GM12878 (cell line): ENCODE measurements at places on chromosomes 3 and 15. TPM values are rescaled to one million over a fixed set of nuclear protein-coding genes. Genes with fewer than 3 reads are reported as not detected.

The KIF15 gene
- total RNA-seq = 25.7 and 29.3 TPM in 2 replicates

DNA sequence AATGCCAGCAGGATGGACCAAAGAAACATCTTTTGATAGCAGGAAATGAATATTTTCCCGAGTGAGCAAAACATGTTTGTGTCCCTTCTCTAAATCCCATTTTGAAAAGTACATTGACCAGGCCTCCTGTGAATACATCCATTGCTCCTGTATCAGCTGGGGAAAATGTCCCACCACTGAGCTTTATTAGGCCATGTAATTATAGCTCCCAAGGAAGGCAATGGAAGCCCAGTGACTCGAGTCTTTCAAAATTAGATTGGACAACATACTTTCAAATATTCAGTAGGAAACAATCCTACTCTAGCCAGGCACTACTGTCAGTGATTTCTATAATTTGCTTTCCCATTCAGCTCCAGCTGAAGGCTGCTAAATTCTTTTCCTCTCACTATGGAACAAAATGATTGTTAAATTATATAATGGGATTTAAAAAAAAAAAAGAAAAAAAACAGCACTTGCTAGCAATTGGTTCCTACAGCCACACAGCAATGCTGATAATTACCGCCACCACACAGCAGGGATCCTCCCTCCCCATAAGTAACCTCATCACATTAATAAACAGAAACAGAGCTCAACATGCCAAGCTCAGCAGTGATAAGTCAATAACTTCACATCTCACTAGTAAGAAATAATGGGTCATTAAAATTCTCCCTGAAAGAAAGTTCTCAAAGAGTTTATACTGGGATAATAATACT lies 172.4 kb upstream of the SLC2A2 start:
- no peak for DNase-seq

GRCh38 chr3:20236603-20237002 lies 50.6 kb upstream of the SGO1 start:
- no peak for DNase-seq

GRCh38 chr15:78276064-78276943 lies 11.9 kb downstream of the DNAJA4 start:
- DNase-seq = no peak

- no peak for DNase-seq
These were observed 29.5 kb downstream of the GYG1 start for GRCh38 chr3:149020839-149021252.

The SERPINI2 gene
- 0.19 and 0.33 TPM in 2 replicates for total RNA-seq

The LHFPL4 gene
- total RNA-seq = not detected in 2 replicates

GRCh38 chr15:71634820-71635560 lies 175.4 kb upstream of the NR2E3 start:
- no peak for DNase-seq

The CBLB gene
- total RNA-seq = 56.4 and 57.6 TPM in 2 replicates

The LTK gene
- total RNA-seq = 0.61 and 0.80 TPM in 2 replicates

- peak; percentile 64 for DNase-seq
These were observed 22.9 kb downstream of the MRAS start for GRCh38 chr3:138371070-138371965.

GRCh38 chr3:50374363-50375257 lies 15.3 kb upstream of the TMEM115 start:
- DNase-seq = no peak

- DNase-seq = no peak
These were observed 419.4 kb downstream of the GRM7 start for GRCh38 chr3:7280318-7280717.

- DNase-seq = no peak
These were observed 6.4 kb downstream of the BDH1 start for GRCh38 chr3:197549261-197549885.

DNA sequence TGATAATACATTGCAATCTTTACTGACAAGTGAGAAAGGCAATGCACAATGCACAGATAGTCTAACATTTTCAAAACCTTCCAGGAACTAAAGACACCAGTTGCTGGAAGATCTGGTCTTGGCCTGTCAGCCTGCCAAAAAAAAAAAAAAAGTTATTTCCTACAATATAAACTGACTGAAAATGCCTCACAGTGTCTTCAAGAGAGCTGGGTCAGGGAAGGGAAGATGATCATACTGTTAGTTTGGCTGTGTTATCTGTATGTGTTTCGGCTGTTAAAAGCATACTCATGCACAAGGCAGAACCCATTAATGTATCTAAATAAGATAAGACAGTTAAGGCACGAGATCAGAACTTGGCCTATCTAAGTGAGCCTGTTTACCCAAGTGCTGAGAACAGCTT lies 673.4 kb downstream of the MECOM start:
- DNase-seq = no peak

DNA sequence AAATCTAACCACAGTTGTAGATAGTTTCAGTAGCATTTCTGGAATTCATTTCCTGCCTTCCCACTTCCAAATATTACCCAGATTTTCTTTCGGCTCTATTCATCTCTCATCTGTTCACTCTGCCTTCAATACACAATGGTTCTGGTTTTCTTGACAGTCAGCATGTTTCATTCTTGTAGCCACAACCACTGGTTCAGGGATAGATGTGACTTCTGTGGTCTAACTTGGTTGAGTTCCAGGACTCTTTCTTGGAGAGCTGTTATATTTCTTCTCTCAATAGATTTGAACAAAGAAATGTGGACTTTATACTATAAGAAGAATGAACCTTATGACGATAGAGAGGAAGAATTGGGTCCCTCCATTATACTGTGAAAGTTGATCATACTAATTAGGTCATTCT lies 228.8 kb downstream of the NSUN3 start:
- no peak for DNase-seq

The CRYBG3 gene
- 3.6 and 4.0 TPM in 2 replicates for total RNA-seq

- no peak for DNase-seq
These were observed 200.7 kb downstream of the MBNL1 start for GRCh38 chr3:152469248-152470025.

The TMEM207 gene
- total RNA-seq = not detected in 2 replicates

The C2CD4A gene
- not detected in 2 replicates for total RNA-seq

- DNase-seq = no peak
These were observed 6.7 kb downstream of the CA12 start for GRCh38 chr15:63374686-63375520.

The DUOXA1 gene
- total RNA-seq = 0.08 TPM in 1 of 2 replicates, not detected in the other

The NDUFB4 gene
- 155 and 159 TPM in 2 replicates for total RNA-seq

The TRPM1 gene
- total RNA-seq = 0.16 TPM in 1 of 2 replicates, not detected in the other

DNA sequence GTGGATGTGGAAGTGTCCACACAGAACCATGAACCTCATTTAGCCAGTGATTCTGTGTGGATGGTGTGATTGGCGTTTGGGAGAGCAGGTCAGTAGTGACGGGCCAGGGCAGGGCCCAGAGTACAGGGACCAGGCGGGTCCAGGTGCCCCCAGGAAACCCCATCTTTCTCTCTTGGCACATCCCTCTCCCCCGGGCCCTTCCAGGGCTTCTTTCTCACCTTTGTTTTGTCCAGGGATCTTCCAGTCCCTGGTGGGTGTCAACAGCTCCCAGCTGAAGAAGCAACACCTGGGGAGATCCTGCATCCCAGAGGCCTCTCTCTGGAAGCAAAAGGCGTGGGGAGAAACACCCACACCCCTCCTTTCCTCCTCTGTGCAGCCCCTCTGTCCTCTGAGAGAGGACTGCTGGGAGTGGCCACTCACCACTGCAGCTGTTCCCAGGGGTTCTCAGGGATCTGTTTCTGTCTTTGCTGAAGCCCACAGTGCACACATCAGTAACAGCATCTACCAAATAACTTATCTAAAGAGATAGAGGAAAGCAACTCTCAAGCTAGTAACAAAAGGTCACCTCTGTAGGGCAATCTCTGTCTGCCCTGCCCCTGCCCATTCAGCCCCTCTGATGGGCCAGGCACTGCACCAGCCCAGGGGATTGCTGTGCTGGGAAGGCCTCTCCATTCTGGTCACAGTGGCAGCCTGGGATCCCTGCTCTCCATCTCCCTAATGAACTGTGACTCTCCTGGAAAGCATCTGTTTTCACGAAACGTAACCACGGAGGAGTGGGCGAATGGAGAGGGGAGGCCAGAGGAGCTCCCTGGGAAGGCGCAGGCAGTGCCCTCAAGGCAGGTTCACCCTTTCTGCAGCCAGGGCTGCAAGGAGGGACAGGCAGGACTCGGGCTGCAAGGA lies 98.3 kb upstream of the ALDH1A3 start:
- DNase-seq = no peak

DNA sequence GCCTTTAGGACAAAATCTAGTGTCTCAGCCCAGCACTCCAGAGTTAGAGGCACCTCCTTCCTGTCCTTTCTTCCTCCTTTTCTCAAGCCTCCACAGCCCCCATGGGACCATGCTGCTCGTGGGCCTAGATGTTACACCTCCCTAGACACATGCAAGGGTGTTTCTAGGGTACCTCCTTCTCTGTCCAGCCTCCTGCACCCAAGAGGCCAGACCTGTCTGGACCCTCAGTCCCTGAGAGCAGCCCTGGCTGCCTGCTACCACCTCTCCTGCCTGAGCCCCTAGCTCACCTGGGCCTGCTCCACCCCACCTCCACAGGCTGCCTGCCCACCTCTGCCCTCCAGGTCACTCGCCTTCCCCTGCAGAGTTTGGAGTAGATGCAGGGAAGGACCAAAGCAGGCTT lies 5.2 kb downstream of the LOXL1 start:
- no peak for DNase-seq

- no peak for DNase-seq
These were observed 35.3 kb downstream of the FSIP1 start for GRCh38 chr15:39747326-39747725.

- DNase-seq = no peak
These were observed 95.3 kb upstream of the HES1 start for GRCh38 chr3:194040516-194041273.

The GOLGA8G gene
- total RNA-seq = not detected in 2 replicates

- no peak for DNase-seq
These were observed 68.5 kb upstream of the ATP13A5 start for GRCh38 chr3:193446965-193447602.

GRCh38 chr3:170809975-170810357 lies 60.0 kb downstream of the RPL22L1 start:
- DNase-seq = no peak

GRCh38 chr3:60674870-60675269 lies 576.4 kb downstream of the FHIT start:
- no peak for DNase-seq

GRCh38 chr3:66348704-66349103 lies 127.9 kb downstream of the SLC25A26 start:
- DNase-seq = no peak

The ALG1L2 gene
- total RNA-seq = not detected in 2 replicates

The B2M gene
- total RNA-seq = 2,901 and 3,170 TPM in 2 replicates

The SEMA3B gene
- 0.59 and 0.74 TPM in 2 replicates for total RNA-seq

DNA sequence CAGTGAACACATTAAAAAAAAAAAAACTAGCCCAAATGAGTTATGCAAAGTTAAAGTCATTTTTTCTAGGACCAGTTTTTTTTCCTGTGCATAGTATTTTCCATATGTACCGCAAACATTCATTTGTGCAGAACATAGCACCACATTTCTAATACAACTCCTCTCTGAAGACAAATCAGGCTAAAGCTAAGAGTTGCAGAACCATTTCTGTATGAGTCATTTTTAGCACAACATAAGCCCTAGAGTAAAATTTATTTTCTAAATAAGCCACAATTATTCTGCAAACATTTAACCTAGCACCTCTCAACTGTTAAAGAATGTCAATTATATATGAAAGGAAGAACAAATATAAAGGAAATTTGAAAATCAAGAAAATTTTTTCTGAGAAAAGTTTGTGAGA lies 375.8 kb downstream of the TIGIT start:
- no peak for DNase-seq
